ENCODE measurements at places on chromosomes 6 and 20.

GRCh38 chr6:170311696-170312095, 5.1 kb downstream of the FAM120B start:
- DNase-seq: no peak

GRCh38 chr20:15610787-15611186, 962.5 kb downstream of the KIF16B start:
- DNase-seq: no peak

GRCh38 chr20:46951405-46951804, 56.8 kb downstream of the EYA2 start:
- DNase-seq: no peak

- DNase-seq: no peak
Observed at GRCh38 chr6:71478834-71479541, 190.4 kb downstream of the OGFRL1 start.

All from stimulated activated CD8-positive, alpha-beta memory T cell treated with anti-CD3 and anti-CD28 coated beads, Interleukin-4, amount 100 ng/mL, for 4 hours (primary cell).